Smooth muscle cell of trachea (primary cell): ENCODE measurements at places on chromosomes 6 and 20. TPM values are rescaled to one million over a fixed set of nuclear protein-coding genes. Genes with fewer than 3 reads are reported as not detected.

The LY6G6D gene
- total RNA-seq: not detected in 2 replicates

The PAK5 gene
- under 0.01 TPM in 1 of 2 replicates, not detected in the other for total RNA-seq

The KIFC1 gene
- 1.8 and 36.2 TPM in 2 replicates for total RNA-seq

The HNF4A gene
- not detected in 2 replicates for total RNA-seq

The FAM83B gene
- total RNA-seq: under 0.01 TPM in 1 of 2 replicates, not detected in the other

The KCNQ5 gene
- 0.87 and 1.2 TPM in 2 replicates for total RNA-seq

The RPS6KA2 gene
- total RNA-seq: 60.4 and 122 TPM in 2 replicates

The FNDC11 gene
- 1.8 and 2.3 TPM in 2 replicates for total RNA-seq

The PCED1A gene
- 24.0 and 48.8 TPM in 2 replicates for total RNA-seq

The IL17A gene
- not detected in 2 replicates for total RNA-seq
